ENCODE measurements at places on chromosomes 12 and 14.

DNA sequence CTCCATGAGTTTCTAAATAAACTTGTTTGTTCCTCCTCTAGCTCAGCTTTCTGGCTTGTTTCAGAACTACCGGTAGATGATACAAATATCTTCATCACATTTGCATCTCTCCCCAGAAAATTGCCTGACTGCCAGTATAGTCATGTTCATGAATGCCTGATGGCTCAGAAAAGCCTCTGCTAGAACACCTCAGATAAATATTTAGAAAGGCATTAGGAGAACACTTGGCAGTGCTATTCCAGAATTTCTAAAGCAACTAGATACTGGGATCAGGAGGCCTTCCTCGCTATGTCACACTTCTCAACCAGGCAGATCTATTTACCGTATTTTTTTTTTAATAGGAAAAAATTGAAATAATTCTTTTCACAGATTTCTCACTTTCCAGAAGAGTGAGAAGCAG is 32.3 kb upstream of the KRAS start:
- DNase-seq = no peak

DNA sequence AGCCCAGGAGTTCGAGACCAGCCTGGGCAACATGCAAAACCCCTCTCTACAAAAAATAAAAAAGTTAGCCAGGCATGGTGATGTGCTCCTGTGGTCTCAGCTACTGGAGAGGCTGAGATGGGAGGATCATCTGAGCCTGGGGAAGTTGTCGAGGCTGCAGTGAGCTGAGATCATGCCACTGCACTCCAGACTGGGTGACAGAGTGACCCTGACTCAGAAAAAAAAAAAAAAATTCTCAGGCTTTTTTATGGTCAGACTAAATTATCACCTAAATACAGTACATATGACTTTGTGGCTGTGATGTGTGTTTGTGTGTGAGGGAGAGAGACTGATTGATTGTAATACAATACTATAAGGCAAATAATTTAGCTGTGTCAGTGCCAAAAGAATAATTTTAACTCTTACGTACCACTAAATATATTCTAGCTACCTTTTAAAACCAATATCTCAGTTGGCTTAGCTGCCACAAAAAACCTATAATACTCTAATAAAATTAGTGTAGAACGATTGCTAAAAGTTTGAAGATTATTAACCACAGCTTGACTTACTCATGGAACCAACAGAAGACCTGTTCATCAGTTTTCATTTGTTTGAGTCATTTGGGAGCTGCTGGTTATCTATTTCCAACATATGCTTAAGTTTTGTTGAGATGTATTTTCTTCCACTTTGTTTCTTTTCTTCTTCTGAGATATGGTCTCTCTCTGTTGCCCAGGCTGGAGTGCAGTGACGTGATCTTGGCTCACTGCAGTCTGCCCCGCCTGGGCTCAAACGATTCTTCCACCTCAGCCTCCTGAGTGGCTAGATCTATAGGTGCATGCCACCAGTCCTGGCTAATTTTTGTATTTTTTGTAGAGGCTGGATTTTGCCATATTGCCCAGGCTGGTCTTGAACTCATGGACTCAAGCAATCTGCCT is 58.0 kb downstream of the DIP2B start:
- no peak for DNase-seq

DNA sequence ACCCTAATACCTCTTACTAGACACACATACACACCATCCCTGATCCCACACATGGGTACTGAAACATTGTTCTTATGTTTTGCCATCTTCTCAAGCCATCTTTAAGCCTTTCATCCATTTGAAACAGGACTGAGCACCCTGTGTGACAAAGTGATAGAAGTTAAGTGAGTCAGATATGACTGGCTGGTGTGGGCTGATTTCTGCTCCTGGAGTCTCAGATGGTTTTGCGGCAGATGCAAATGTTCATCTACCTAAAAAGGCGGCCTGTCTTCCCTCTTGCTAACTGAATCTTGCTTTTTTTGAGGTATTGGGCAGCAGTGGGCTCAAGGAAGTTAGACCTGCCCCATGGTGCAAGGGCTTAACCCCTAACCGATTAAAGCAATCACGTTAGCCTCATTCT is 30.4 kb upstream of the PKP2 start:
- no peak for DNase-seq

GRCh38 chr14:74661726-74662450 is 49.9 kb upstream of the LTBP2 start:
- DNase-seq = no peak

DNA sequence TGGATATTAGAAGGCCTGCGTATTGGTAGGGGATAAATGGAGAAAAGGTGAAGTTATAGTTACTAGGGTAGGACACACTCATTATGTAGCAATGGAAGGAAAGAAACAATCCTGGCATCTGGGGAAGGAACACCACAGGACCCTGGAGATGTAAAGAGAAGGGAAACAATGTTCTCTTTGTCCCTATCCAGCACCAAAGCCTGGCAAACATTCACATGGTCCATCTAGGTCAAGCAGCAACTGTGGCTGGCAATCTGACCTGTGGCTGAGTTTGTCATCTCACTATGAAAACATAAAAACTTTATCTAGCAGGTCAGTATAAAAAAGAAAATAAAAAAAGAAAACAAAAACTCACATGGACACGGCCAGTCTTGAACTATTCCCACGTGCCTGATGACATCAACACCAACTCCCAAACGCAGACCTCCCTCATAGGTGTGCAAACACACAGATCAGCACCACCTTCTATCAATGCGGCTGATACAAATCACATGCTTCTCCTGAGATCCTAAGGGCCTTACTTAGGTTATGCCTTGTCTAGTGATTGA is 2.6 kb downstream of the POMT2 start:
- no peak for DNase-seq

- no peak for DNase-seq
Observed at GRCh38 chr14:82180139-82180538, 646.5 kb upstream of the SEL1L start.

GRCh38 chr14:29846339-29847055 is 81.2 kb downstream of the PRKD1 start:
- no peak for DNase-seq

DNA sequence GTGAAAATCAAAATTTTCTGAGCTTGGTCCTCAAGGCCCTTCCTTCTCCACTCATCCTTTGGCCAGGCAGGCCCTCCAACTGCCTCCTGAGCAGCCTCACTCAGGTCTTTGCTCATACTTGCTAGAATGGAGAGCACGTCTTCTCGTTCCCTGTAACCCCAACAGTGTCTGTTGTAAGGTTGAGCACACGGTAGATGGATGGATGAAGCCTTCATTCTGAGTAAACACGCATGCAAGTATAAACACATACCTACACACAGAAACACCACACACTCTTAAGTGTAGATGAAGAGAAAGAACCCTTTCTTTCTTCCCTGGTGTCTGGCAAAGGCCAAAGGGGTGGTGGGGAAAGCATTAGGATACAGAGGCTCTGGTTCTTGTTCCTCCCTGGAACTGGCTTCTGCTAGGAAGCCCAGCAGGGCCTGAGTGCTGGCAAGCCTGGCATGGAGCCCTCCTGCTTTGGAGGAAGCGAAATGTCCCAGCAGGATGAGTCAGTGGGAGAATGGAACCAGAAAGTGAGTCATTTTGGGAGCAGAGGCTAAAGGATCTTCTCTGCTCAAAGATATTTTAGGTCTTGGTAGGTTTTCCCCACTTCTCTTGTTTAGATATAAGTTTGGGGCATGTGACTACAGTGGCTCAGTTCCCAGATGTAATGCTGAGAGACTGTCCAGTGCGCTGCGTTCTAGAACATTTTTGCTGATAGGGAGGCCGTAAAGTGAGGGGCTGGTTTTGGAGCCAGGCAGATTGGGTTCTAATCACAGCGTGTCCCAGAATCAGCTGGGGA is 127.4 kb downstream of the CACNA1C start:
- DNase-seq = no peak

DNA sequence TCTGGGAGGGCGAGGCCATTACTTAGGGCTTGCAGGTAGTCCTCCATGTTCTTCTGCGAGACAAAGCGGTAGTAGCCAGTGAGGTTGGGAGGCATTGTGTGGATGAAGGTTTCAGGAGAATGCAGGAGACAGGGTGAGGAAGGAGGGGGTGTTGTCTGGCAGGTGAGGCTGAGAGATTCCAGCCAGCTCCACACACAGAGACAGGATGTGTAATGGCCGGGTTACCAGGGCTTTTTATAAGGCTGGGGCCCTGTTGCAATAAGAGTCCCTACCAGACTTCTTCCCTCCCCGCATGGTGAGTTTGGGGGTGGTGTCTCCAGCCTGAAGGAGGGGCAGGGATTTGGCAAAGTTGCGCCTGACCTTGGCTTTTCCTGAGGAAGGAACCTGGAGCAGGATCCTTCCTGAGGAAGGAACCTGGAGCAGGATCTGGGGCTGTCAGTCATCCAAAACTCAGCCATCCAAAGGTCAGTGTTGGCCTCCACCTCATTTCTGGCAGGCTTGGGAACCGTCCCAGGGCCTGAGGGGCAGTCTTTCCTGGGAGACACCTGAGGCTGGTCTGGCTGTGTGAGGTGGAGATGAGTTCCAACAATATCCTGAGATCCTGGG is at the start of gene RBP5:
TSS of gene RBP5 (minus strand) at position 209 of the 606 bp plus-strand sequence. CDS start at position 95, 114 bp downstream.
- no peak for DNase-seq

DNA sequence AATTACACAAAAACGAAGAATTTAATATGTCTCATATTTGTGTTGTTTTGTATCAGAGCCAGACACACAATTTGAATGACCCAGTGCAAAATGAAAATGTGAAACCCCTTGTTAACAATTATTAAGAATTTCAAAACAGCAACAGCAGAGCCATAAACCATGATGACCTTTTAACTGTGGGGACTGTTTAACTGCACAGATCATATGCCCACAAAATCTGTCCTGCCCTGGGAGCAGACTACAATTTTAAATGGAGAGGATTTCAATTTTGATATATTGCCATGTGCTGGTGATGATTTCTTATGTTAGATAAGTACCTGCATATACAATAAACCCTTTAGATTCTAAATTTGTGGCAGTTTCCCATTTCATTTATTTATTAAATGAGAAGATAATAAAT is 455.5 kb upstream of the MGAT4C start:
- no peak for DNase-seq

- DNase-seq = no peak
Observed at GRCh38 chr12:124170760-124171159, 124.1 kb upstream of the RFLNA start.

DNA sequence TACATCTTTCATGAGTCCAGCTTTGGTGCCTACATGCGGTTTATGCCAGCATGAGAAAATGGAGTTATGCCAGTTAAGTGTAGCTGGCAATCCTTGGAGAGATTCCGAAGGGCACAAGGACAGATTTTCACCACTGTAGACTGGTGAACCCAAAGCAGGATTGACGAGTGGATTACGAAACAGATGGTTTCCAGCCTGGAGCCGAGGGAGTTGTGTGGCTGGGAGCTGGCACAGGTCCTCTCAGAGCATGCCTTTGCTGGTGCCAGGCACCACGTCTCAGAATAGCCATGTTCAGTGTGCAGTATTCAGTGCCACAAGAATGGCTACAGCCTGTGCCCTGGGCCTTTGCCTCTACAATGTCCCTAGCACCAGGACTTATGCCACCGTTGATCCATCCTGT is 13.2 kb downstream of the KCNH3 start:
- DNase-seq = no peak

GRCh38 chr14:69711477-69711876 is 55.5 kb upstream of the SRSF5 start:
- DNase-seq = no peak

DNA sequence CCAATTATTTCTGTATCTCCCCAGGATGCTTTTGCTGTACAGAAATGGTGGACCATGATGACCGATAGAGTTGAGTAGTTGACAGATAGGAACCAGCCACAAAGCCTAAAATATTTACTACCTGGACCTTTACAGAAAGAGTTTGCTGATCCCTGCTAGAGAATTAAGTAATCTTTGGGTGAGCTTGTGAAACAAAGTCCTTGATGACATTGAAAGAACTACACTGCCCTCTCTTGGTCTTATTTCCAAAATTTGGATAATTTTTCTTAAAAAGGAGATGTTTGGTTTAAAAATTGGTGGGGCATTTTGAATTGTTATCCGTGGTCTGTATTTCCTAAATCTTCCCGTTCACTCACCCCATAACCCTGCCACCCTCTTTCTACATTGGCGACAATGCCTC is 13.7 kb upstream of the TCTN1 start:
- DNase-seq = no peak

- no peak for DNase-seq
Observed at GRCh38 chr12:11797317-11797913, 147.9 kb downstream of the ETV6 start.

- no peak for DNase-seq
Observed at GRCh38 chr12:12899530-12900380, 8.4 kb downstream of the GPRC5A start.

GRCh38 chr12:107817250-107817649 is 42.7 kb downstream of the ASCL4 start:
- no peak for DNase-seq

DNA sequence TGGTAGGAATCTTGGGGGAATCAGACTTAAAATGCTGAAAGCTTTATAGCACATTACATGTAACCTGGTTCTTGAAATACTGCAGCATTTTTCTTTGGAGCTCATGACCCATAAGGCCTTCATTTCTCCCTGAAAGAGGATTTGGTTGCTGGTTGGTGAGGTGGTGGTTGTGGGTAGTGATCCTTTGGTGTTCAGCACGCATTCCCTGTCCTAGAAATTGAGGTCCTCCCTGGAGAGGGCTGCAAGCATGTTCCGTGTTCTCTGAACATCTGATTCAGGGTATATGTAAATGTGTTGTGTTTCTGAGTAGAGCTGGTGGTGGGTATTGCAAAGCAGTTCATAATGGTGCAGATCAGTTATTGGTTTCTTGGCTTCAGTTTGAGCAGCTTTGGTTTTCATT is 2.0 kb downstream of the SCN8A start:
- DNase-seq = no peak

DNA sequence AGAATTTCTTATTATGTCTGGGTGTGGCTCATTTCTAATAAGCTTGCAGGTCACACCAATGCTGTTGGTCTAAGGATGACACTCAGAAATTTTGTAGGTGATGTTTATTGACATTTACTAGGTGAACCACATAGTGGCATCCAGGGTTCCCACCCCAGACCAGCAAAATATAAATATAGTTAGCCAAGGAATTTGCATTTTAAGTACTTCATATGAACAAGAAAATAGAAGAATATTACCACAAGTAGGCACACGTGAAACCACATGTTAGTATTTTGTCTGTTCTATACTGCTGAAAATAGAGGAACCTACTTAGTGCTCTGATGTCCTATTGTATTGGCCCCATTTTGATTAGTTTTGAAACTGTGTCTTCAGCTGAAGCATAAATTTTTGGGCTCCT is 71.1 kb downstream of the USP15 start:
- DNase-seq = no peak

DNA sequence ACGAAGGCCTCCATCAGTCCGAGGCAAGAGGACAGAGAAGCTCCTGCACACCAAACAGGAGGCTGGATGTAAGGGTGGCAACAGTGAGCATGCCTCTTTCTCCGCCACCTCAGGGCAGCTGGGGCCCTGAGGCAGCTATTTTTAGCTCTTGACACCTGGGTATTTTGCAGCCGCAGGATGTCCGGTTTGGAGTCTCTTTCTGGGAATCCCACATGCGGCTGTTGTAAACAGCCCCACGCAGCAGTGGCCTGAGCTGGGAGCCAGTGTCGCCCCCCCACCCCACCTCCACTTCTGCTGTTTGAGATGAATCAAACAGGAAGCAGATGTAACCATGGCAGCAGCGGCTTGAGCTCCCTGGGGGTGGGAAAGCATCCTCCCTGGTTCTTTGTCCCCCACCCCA is 11.7 kb downstream of the HDAC7 start:
- peak; percentile 56 for DNase-seq

Measured in stimulated activated CD8-positive, alpha-beta memory T cell treated with anti-CD3 and anti-CD28 coated beads, Interleukin-4, amount 100 ng/mL, for 1 hour (primary cell).